ENCODE measurements at places on chromosomes 1 and 21. TPM values are rescaled to one million over a fixed set of nuclear protein-coding genes. Genes with fewer than 3 reads are reported as not detected.

The CFHR1 gene
- not detected for total RNA-seq

The OR2T29 gene
- not detected for total RNA-seq

The FYB2 gene
- total RNA-seq = not detected

The BCL10 gene
- 12.9 TPM for total RNA-seq

The TINAGL1 gene
- 0.55 TPM for total RNA-seq

The S100A7A gene
- total RNA-seq = not detected

The OR6N1 gene
- total RNA-seq = not detected

The TRABD2B gene
- total RNA-seq = 4.0 TPM

The FCRLA gene
- total RNA-seq = not detected

The TTC39A gene
- total RNA-seq = 2.9 TPM

The SNIP1 gene
- total RNA-seq = 16.0 TPM

The YBX1 gene
- 755 TPM for total RNA-seq

The C1orf87 gene
- not detected for total RNA-seq

The ST6GALNAC5 gene
- 0.11 TPM for total RNA-seq

The DIO1 gene
- total RNA-seq = not detected

The FABP3 gene
- not detected for total RNA-seq

The CELA2A gene
- not detected for total RNA-seq

The WNT3A gene
- 0.05 TPM for total RNA-seq

The RPS8 gene
- 1,669 TPM for total RNA-seq

The DAP3 gene
- 108 TPM for total RNA-seq

The S100A7 gene
- not detected for total RNA-seq

The GBP1 gene
- 0.19 TPM for total RNA-seq

The SLC44A5 gene
- total RNA-seq = 0.05 TPM

The PNRC2 gene
- 39.1 TPM for total RNA-seq

The CFAP141 gene
- total RNA-seq = not detected

The RGSL1 gene
- not detected for total RNA-seq

The MSH4 gene
- total RNA-seq = 0.02 TPM

The LRRIQ3 gene
- 0.87 TPM for total RNA-seq

The CLCNKB gene
- 0.07 TPM for total RNA-seq

Data from A549 treated with AZD2906 at 1 μM for 4 hours (cell line).